ENCODE measurements at places on chromosomes 3 and 15. TPM values are rescaled to one million over a fixed set of nuclear protein-coding genes. Genes with fewer than 3 reads are reported as not detected.

GRCh38 chr3:139846729-139847128, 88.3 kb upstream of the CLSTN2 start:
- DNase-seq: no peak

DNA sequence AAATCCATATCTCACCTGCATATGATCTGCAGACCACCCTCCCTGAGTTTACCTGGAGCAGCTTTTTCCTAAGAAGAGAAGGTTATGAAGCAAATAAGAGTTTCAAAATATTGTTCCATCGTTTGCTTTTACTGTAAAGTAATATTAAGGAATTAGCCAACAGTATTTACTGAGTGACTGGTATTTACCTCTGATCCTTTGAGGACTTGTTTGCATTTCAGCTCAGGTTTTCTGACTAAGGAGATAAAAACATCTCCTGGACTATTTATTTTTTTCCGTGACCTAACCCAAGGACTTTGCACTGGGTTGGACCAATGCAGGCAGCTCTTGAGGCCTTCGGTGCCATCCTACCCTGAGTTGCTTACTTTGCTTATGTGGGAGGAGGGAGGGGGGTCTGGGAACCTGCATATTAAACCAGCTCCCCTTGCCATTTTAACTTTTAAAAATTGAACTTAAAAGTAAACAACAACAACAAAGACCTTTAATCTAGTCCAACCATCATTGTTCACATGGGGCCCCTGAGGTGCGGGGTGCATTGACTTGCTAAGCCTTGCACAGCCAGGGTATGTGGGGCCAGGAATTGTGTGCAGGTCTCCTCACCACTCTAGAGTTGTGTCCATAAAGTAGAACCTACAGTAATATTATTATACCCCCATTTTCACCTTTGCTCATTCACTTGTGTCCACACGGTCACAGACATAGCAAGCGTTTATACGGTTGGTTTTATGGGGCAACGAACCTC, 39.3 kb downstream of the TRAK1 start:
- DNase-seq: no peak

DNA sequence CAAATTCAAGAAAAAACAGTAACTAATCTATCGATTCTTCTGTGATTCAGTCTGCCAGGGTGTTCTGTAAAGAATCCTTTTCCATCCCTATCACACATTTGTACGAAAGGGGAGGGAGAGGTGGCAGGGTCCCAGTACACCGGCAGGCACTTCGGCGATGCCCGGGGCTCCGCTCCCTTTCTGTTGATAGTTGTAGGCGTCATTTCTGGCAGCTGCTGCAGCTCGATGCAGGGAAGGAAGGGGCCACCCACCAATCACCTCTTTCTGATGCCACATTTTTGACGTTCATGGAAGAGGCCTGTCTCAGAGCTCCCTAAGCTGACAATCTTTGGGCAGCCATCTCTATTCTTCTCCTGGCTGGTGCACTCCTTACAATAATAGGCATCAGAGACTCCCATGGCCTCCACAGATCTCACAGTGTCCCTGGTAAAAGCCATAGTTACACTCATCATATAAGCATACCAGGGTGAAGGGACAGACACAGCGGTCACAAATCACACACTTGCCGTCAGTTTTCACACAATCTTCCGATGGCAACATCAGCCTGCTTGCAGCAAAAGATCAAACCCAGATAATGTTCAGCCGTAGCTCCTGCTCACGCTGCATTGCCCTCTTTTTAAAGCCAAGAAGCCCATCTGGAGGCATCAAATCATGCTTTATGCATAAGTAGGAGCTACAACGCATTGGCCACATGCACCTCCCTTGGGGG, 60.8 kb upstream of the ZBTB38 start:
- peak; percentile 43 for DNase-seq

GRCh38 chr3:172511783-172512762, 11.2 kb downstream of the TNFSF10 start:
- peak; percentile 68 for DNase-seq

- DNase-seq: no peak
Measured at GRCh38 chr3:60461267-60461666, 790.0 kb downstream of the FHIT start.

Gene SLC2A2
- not detected for total RNA-seq

- no peak for DNase-seq
Measured at GRCh38 chr15:50590288-50590687, 43.8 kb upstream of the USP50 start.

- no peak for DNase-seq
Measured at GRCh38 chr15:46848704-46849103, 868.6 kb upstream of the SEMA6D start.

Gene IGF2BP2
- total RNA-seq: 19.2 TPM

Gene USP19
- 49.3 TPM for total RNA-seq

DNA sequence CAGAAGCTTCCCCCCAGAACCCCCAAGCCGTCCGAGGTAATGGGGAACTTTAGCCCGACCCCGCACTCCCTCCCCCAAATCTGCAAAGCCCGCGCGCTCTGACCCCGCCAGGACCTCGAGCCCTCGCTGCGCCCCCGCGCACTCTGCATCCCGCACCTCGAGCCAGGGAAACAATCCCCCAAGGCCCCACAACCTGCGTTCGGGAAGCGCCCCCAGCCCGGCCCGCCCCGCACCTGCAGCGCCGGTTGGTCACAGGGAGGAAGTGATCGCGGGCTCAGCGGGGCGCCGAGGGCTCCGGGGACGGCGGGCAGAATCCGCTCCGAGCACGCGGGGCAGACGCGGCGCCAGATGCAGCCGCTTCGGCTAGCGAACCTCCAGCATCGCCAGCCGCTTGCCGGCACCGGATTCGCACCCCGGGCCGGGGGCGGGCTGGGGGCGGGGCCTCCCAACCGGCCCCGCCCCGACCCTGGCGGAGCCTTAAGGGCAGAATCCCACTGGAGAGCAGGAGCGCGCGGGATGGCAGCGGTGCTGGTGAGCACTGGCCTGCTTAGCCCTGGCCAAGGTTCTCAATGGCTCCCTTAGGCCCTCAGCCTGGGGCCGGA, at the start of gene CAMKV:
Gene CAMKV (minus strand): TSS at position 382 of the 602 bp plus-strand sequence. CDS start 7,518 bp downstream, outside the sequence.
- DNase-seq: no peak

GRCh38 chr15:79602731-79603130, 170.6 kb downstream of the MINAR1 start:
- DNase-seq: no peak

DNA sequence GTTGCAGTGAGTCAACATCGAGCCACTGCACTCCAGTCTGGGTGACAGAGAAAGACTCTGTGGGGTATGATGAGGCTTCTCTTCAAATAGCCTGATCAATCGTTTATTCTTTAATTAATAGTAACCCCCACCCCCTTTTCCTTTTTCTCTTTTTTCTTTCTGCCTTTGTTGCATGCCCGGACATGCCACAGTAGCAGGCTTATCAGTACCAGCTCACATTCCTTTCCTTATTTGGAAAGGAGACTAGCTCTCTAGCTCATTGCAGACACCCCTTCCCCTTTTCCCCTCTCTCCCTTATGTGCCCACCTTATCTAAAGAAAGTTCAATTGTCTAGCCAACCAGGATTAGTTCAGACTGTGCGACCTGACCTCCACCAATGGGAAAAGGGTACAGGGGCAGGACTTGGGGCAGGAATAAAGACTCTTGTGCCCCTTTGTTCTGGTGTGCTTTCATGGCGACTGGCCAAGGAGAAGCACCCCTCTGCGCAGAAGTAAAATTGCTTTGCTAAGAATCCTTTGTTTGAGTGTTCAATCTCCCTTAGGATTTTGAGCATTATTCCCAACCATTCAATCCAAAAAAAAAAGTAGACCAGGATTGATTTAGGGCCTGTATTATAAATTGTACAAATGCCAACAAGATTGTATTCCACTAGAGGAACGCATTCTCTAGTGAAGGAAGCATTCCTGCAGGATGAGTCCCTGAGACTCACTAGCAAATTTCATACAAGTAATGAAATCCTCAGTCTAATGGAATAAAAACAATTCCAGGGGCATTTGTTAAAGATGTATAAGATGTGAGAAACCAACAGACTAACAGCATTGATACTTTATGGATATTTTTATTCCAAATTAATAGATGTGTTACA, 95.8 kb upstream of the SNRPN start:
- DNase-seq: no peak

- DNase-seq: no peak
Measured at GRCh38 chr3:14457999-14458398, 55.6 kb downstream of the SLC6A6 start.
